8988T (cell line): ENCODE measurements at places on chromosomes 6 and 20.

DNA sequence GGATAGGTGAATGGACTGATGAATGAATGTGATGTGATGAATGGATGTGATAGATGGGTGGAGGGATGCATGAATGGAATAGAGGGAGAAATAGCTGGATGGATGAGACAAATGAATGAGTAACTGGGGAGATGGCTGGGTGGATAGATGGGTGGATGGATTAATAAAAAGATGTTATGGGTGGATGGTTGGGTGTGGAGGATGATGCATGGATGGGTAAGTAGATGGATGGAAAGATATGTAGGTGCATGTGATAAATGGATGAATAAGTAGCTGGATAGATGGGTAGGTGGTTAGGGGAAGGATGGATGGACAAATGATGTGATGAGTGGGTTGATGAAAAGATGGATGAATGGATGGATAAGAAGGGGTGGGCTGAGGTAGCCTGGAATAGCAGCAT lies 4.7 kb downstream of the HNF4A start:
- DNase-seq = no peak

GRCh38 chr6:139944976-139945375 lies 570.5 kb upstream of the CITED2 start:
- DNase-seq = no peak

- DNase-seq = no peak
Measured at GRCh38 chr6:140774080-140774505, 1358.6 kb upstream of the GJE1 start.

DNA sequence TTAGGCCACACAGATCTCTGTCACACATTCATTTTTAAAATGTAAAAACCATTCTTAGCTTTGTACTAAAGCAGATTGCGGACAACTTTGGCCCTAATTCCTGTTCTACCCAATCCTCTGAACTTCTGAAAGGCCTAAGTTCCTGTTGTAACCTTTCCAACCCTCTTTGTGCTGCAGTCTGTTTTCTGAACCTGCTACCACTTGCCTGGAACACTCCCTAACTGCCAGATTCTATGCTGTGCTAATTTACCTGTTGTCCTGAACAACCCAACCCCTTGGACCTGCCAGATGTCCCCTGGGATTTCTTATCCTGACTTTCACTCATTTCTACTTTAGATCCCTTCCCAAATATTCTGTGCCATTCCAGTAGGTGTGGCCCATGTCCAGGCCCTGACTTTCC lies 398.7 kb downstream of the ZFAND3 start:
- no peak for DNase-seq

- no peak for DNase-seq
Measured at GRCh38 chr6:154648188-154648887, 84.9 kb upstream of the SCAF8 start.

DNA sequence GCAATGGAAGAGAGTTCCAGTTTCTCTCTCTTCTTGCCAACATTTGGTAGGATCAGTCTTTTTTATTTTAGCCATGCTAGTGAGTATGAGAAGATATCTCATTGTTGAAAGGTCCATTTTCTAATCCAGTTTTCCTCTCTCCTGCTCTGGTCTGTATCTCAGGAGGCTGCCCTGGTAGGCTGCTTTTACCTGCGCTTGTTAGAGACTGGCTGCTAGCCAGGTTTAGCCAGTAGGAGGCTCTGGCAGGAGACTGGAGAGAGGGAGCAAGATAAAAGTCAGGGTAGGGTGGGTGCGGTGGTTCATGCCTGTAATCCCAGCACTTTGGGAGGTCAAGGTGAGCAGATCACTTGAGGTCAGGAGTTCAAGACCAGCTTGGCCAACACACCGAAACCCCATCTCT lies 68.6 kb upstream of the FOXP4 start:
- no peak for DNase-seq

- no peak for DNase-seq
Measured at GRCh38 chr20:37885593-37886503, 17.1 kb upstream of the VSTM2L start.

GRCh38 chr20:14717134-14717999 lies 380.0 kb upstream of the FLRT3 start:
- no peak for DNase-seq

DNA sequence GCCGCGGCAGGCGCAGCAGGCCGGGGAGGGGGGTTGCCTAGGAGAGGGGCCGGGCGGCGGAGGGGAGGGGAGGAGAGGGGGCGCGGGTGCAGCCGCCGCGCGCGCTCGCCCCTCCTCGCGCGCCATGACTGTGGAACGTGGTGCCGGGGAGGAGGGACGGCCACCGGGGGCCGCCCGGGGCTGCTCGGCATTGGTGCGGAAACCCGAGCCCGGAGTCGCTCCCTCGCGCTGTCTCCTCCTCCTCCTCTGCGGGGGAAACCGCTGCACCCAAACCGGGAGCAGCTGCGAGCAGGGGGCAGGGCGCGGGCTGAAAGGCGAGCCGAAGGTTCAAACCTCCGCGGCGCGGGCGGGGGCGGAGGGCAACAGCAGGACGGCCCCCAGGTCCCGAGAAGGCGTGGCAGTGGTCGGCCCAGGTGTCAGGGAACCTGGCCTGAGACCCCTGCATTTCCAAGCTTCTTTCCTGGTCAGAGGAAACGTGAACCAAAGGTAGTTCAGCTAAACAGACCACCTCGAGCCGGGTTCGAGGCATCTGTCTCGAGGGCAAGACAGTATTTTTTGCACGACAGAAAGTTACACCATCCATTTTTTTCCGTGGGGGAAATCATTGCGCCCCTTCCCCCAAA lies 1.4 kb upstream of the TRERF1 start:
- peak; percentile 78 for DNase-seq

- DNase-seq = no peak
Measured at GRCh38 chr6:5906340-5906670, 100.4 kb downstream of the NRN1 start.

DNA sequence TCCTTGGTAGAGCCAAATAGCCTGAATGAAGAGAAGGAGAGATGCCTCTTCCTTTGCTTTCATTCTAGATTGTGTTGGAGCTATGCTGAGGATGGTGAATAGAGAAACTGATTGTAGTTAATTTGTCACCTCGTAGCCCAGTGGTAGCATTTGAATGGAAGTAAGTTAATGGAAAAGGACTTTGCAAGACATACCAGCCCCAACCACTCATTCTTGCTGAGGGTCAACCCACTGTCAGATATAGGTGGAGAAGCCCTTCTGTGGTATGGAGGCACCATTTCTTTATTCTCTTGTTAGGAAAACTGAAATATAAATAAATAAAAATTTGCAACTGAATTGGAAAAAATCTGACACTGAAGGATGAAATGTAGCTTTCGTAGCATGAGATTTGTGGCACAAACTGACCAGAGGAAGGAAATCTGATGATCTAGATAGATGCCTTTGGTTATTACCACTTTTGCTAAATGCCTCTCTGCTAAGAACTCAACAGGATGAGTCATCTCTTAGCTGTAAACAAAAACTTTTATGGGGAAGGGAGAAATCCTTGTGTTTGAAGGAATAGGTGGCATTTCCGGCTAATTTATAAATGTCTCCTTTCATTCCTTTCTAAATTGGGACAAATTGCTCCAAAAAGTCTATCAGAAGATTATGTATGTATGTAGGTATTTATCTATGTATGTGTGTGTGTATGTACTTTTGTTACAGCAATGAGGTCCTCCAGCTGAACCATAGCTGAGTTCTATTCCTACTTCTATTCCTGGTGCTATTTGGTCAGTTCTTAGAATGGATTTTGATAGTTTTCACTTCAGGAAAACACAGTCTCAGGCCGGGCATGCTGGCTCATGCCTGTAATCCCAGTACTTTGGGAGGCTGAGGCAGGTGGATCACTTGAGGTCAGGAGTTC lies 76.5 kb upstream of the SUPT3H start:
- DNase-seq = no peak

DNA sequence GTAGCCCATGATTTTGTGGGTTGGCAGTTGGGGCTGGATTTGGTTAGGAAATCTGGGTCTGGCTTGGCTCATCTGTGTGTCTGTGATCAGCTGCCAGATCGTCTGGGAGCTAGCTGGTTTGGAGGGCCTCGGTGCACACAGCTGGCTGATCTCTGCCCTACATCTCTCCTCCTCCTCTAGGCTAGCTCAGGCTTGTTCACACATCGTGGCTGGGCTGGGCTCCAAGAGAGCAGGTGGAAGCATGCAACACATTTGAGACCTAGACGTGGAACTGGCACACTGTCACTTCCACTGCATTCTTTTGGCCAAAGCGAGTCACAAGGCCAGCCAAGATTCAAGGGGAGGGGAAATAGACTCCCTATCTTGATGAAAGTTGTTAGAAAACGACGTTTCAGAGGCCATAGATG lies 15.9 kb downstream of the NDUFAF5 start:
- no peak for DNase-seq

- no peak for DNase-seq
Measured at GRCh38 chr20:34155836-34156235, 43.8 kb upstream of the EIF2S2 start.

GRCh38 chr6:126880964-126881363 lies 237.5 kb upstream of the RSPO3 start:
- no peak for DNase-seq

- DNase-seq = no peak
Measured at GRCh38 chr6:14094721-14095120, 22.9 kb upstream of the CD83 start.

DNA sequence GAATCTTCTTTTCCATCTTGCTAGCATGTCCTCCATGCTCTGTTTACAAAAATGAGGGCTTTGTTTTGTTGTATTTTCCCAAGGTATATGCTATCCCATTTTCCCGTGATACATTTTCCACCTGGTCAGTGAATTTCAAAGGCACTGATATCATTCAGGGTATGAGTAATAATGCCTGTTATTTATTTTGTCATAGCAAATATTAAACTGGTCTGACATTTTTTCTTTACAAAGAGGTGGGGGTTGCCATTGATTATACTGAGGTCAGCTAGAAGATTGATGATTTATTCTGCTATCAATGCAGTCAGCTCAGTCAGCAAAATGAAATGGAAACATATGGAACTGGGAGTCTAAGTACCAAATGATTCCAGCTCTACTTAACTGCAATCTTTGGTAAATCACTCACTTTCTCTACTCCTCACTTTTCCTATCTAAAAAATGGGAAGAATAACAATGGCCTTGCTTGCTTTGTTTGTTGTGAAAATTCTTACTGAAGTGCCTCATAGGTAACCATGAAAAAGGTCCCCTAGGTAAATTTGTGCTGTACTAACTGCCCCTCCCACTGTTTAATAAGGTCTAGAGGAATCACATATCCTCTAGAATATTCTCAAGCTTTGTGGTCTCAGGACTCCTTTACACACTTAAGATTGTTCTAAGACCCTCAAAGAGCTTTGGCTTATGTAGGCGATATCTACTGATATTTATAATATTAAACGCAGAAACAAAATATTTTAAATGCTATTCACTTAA lies 64.0 kb downstream of the ARHGAP18 start:
- no peak for DNase-seq

- no peak for DNase-seq
Measured at GRCh38 chr6:40986364-40986763, 52.7 kb downstream of the UNC5CL start.

DNA sequence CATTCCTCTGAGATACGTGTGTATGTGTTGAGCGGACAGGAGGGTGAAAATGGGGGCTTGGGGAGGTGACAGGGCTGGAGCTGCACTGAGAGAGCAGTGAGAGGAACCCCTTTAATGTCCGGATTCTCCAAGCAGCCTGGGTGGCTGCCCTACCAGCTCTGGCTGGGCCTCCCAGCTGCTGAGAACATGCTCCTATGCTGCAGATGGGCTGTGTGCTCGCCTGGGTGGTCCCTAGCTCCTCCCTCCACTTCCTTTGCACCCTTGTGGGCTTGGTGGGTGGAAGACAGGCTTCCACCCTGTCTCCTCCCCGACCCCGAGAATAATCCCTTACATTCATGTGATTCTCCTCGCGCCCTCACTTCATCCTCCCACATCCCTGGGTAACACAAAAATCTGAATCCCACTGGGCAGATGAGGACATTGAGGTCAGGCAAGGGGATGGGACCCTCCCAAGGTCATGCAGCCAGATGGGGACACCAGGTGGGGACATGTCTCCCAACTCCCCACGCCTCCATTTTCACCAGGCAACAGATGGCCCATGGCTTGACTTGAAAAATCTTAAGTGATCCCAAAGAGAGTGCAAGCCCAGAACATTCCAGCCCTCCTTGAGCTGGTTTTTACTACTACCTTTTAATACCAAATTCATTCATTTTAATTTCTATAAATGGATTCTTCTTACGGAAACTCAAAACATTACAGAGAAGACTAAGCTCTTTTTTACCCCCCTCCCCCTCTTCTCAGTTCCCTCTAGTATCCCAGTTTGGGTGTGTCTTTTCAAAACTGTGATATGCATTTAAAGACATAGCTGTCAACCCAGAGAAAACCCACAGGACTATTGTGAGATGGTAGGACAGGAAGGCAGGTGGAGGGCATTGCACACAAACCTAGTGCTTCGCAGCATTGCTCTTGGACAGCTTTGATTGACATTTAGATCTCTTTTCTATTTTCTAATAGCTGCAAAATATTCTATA lies 5.0 kb upstream of the PDRG1 start:
- no peak for DNase-seq

GRCh38 chr6:7236306-7237209 lies 76.4 kb downstream of the SSR1 start:
- no peak for DNase-seq

DNA sequence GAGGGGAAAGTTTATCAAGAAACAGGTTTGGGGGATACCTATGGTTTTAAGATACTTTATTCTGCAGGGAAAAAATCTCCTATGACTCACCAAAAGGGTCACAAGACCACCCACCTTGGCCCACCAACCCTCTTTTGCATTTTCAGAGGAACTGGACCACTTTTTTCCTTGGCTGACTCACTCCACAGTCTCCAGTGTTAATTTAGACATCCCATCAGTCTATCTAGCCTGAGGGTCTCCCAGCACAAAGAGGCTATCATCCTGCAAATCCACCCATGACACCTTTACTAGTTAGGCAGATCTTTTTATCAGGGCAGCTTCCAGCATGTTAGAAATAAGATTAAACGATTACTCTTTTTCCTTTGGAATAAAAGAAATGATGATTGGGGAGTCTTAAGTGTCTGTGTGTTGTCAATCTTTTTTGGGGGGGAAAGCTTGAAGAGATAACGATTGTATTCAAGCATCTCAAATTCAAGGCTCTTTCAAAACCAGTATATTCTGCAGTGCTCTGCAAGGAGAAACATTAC lies 138.1 kb upstream of the RIN2 start:
- no peak for DNase-seq

- DNase-seq = no peak
Measured at GRCh38 chr6:74409447-74409846, 713.4 kb downstream of the CD109 start.

GRCh38 chr6:19839788-19840187 lies 2.6 kb downstream of the ID4 start:
- no peak for DNase-seq

DNA sequence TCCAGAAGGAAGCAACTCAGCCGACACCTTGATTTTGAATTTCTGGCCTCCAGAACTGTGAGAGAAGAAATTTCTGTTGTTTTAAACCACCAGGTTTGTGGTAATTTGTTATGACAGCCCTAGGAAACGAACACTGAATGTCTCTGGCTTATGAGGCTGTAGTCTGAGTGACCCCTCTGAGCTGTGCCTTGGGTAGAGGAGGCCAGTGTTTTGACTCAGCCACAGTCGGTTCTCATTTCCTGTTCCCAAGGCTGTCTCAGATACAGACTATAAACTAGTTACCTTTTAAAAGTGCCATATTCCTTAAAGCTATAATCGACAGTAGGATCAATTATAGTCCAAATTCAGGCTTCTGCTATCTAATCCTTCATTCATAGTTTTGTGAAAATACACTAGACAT lies 391.2 kb upstream of the MAP3K7 start:
- DNase-seq = no peak
